NCI-H1105 (cell line): ENCODE measurements at places on chromosomes 16 and 17.

DNA sequence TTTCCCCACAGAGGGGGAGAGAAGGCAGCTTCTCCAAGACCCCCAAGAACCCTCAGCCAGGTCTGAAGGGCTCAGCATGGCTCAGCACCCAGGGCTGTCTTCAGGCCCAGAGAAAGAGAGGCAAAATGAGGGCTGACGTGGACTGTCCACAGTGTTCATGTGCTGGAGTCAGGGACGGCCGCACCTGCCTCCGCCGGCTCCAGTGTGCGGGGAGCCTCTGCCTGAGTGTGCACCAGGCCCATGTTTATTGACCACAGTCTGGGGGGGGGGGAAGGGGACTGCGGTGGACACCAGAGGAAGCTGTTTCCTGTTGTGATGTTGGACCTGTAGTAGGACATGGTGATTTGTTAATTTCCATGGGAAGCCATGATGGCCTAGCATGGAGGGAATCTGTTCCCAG lies 6.9 kb downstream of the MRM1 start:
- DNase-seq, result no peak

DNA sequence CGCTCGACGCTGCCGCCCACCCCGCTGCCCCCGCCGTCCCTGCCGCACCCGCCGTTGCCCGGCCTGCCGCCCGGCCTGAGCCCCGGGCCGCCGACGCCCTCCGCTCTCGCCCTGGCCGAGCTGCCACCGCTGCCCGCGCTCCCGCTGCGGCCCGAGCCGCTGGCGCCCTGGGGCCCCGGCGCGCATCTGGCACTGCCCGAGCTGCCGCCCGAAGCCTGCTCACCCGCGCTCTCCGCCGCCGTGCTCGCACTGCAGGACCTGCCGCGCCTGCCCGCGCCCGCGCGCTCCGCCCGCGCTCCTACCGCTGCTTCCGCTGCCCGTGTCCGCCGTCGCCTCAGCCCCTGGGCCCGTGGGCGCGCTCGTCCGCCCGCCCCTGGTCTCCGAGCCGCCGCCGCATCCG lies 8.4 kb upstream of the CLDN9 start:
- no peak for DNase-seq

- no peak for DNase-seq
Measured at GRCh38 chr16:57951204-57951960, 19.5 kb downstream of the CNGB1 start.

GRCh38 chr16:30691907-30692306 lies 7.1 kb upstream of the SRCAP start:
- no peak for DNase-seq

DNA sequence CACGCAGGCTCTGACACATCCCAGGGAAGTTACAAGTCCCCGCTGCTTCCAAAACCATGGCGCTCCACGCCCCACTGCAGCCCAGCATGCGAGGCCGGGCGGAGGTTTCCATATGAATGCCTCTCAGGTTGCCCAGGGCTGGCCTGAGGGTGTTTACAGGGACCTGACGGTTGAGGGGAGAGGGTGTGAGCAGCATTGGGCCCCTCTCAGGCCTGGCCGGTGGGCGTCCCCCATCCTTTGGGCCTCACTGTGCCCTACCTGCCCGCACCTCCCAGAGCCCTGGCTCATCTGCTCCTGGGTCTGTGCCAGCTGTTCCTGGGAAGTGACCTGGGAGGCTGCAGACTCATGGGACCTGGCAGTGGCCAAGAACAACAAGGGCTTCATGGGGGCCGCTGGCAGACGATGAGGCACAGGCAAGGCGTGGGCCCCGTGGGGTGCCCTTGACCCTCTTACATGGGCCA lies 173.5 kb downstream of the C16orf95 start:
- DNase-seq, result no peak

- no peak for DNase-seq
Measured at GRCh38 chr17:37273409-37274051, 102.3 kb upstream of the C17orf78 start.

- DNase-seq, result no peak
Measured at GRCh38 chr16:84826558-84826941, 6.8 kb downstream of the CRISPLD2 start.

DNA sequence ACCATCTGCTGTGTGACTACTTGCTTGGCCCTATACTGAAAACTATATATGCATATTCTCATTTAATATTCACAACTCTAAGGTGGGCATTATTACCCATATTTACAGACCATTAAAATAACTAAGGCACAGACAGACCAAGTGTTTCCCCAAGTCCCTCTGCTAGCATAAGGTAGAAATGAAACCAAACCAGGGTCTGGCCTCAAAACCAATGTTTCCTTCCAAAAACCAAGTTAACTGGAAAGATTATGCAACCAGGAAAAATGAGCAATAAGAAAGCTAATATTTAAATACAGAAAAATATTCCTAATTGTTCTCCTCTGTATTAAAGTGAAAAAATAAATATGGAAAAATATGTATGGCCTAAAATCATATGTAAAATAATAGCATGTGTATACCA lies 50.1 kb downstream of the XPO6 start:
- DNase-seq, result no peak

DNA sequence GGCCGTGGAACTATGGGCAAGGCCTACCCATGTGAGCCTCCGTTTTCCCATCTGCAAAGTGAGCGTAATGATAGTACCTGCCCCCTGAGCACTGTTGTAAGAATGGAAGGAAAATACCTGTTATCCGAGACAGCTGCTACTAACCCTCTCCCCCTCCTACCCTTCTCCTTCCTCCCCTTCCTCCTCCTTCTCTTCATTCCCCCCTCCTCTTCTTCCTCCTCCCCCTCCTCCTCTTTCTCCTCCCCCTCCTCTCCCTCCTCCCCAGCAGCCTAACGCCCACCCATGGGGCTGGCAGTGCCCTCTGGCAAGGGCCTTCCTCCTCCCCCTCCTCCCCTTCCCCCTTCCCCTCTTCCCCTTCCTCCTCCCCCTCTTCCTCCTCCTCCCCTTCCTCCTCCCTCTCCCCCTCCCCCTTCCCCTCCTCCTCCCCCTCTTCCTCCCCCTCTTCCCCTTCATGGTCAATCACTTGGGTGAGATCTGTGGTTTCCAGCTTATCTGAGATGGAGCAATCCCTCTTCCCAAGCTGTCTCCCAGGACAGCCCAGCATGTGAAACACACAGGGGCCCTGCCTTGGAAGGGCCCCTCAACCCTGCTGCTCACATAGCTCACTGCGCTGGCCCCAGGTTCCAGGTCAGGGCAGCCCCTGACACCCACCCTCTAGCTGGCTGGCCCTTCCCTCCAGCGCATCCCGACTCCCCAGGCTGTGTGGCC lies 6.4 kb downstream of the ZFPM1 start:
- DNase-seq, result no peak

DNA sequence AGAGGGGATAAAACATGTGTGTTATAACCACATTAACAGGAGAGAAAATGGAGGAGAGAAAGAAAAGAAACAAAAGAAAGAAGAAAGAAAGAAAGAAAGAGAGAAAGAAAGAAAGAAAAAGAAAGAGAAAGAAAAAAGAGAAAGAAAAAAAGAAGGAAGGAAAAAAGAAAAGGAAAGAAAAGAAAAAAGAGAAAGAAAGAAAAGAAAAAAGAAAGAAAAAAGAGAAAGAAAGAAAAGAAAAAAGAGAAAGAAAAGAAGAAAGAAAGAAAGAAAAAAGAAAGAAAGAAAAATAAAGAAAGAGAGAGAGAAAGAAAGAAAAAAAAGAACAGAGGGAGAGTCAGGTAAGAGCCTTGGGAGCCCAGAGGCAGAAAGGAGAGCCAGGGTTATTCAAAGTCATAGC lies 446.6 kb upstream of the ASIC2 start:
- no peak for DNase-seq

DNA sequence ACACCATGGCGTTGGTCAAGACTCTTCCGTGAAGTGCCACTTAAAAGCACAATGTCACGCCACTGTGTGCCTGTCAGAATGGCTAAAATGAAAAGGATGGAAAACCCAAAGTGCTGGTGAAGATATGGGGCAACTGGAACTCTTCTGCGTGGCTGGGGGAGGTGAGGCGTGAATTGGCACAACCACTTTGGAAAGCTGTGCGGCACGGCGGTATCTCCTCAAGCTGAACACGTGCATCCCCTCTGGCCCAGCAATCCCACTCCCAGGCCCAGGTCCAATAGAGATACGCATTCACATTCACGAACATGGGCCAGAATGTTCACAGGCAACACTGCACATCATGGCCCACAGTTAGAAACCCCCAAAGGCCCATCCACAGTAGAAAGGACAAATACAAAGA lies 8.9 kb downstream of the DUSP3 start:
- no peak for DNase-seq

DNA sequence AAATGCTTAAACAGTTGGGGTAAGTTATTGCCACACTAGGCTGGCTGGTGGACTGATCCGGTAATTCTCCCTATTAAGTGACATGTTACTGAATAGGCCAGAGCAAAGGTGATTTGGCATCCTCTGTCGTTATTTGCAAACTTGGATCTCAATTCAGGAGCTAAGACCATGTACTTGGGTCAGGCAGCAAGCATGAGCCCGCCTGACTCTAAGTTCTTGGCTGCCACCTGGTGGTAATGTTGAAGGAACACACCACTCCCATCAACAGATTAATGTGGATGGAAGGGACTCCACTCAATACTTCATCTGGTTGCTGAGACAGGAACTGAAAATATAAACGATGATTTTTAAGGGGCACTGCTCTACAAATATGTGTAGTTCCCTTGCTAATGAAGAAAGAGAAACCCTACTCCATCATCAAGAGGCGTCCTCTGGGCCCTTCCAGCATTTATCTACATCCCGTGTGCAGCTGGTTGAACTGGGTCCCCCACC lies 70.8 kb downstream of the EMP2 start:
- DNase-seq, result peak; percentile 68

DNA sequence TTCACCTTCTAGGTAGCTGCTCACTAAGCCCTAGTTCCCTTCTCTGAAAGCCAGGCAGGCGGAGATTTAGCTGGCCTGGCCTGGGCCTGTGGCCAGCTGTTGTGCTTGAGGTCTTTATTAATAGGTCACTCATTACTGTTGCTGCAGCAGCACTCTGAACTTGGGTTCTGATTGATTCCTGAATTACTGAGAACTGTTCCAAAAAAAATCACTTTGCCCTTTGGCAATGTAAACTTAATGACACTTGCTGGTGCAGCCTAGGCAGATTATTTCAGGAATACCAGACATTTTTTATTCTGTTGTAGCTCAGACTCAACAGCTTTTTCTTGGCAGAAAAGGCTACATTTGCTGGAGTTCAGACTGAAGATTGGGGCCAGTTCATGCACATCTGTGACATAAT lies 2.7 kb downstream of the TOM1L1 start:
- no peak for DNase-seq

DNA sequence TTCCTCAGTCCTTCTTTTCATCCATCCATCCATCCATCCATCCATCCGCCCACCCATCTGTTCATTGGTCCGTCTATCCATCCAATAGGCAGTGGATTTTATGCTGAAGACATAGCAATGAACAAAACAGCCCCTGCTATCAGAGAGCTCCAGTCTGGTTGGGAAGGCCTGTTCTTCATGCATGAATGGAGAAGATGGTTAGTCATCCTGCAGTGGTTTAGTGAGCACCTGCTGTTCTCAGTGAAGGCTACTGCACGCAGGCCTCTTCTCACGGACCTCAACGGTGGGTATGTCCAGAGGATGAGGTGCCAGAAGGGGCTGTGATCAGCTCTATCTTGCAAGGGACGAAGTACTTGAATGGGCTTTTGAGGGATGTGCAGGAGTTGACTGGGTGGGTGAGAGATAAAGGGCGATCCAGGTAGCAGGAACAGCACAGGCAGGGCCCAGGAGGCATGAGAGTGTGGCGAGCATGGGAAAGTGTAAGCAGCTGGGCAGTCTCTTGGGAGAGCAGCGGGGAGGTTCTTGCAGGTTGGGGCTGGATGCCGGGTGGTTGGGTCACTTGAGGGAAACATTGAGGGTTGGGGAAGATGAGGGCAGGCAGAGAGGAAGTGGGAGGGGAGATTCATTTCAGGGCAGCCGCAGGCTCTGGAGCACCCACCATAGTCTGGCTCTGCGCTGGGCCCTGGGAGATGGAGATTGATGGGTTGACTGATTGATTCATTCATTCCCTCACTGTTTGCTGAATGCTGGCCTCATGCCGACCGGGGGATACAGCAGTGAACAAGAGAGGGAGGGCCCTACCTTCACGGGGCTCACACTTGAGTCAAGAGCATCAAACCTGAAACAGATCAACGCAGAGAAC lies 115.0 kb upstream of the CIBAR2 start:
- DNase-seq, result no peak

DNA sequence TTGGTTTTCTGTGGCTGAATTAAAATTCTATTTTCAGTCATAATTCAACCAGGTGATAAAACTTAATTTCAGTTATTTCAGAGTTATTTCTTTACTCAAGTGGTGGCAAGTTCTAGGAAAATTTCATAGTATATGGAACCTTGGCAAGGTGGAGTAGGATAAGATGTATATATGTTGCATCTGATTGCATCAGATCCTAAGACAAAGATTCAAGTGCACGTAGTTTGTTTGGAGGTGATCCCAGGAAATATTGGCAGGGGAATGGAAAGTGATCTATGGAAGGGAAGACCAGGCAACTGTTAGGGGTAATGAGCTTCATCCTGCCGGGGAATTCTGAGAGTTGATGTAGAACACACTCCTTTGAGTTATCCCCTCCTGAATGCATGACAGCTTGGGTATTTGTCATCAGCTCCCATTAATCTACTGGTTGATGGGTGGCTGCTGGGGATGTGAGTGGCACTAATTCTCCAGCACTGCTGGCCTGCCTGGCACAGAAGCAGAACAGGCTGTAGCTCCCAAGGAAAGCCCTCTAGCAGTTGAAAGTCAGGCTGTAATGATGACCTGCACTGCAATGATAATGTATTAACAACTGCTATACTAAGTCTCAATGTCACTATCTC lies 52.2 kb upstream of the TOM1L1 start:
- no peak for DNase-seq

GRCh38 chr16:13307851-13308250 lies 406.5 kb downstream of the SHISA9 start:
- no peak for DNase-seq

GRCh38 chr17:18141210-18141803 lies 32.8 kb downstream of the MYO15A start:
- peak; percentile 68 for DNase-seq

DNA sequence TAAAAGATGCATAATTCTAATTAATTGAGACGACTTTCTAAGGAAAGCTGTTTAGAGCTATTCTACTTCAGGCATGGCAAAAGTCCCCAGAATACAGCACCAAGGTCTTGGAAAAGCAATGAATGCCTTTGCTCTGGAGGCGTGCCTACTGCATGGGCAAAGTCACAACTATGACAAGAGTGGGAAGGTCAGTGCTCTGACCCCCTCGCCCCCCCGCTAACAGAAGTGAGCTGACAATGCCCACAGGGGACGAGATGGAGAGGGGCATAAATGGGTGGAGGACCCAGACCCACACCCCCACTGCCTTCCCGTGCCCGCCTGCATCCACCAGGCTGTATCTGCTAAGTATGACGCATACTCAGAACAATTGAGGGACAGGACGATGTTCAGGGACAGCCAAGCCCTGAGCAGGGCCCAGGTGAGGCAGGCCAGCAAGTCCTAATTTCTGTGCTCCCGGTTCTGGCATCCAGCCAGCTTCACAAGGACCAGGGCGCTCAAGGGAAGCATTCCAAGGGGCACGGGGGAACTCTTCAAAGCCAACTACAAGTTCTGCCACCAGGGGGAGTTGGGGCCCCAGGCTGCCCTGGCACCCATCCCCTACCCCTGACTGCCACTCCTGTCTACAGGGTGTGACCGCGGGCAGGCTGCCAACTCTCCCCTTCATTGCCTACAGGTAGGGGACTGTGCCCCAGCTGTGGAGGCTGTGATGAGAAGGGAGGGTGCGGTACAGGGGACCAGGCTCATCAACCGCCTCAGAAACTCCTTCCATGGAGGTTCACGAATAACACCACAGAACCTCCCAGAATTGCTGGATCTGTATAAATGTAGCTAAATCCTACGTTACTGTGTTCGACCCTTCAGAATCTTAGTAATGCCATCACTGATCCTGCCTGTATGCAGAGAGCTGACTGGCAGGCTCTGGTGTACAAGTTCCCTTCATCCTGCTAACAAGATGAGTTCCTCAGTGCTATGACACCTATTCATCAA lies 20.8 kb downstream of the NPRL3 start:
- DNase-seq, result peak; percentile 82
